ENCODE measurements at places on chromosomes 1 and 21.

- DNase-seq: no peak
Observed at GRCh38 chr1:18200136-18200717, 92.6 kb downstream of the IGSF21 start.

DNA sequence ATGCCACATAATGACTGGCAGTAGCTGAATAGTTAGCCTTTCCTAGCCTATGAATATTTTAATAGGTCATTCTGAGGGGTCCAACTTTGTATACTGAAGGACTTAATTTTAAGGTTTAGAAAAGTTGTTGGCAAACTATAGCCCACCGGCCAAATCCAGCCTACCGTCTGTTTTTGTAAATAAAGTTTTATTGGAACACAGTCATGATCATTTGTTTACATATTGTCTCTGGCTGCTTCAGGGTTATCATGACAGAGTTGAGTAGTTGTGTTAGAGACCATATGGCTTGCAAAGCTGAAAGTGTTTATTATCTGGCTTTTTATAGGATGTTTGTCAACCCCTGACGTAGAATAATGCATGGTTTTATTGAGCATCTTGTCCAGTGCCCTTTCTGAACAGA, 73.4 kb downstream of the NTMT2 start:
- DNase-seq: no peak

- no peak for DNase-seq
Observed at GRCh38 chr1:178648151-178648550, 76.9 kb upstream of the RALGPS2 start.

DNA sequence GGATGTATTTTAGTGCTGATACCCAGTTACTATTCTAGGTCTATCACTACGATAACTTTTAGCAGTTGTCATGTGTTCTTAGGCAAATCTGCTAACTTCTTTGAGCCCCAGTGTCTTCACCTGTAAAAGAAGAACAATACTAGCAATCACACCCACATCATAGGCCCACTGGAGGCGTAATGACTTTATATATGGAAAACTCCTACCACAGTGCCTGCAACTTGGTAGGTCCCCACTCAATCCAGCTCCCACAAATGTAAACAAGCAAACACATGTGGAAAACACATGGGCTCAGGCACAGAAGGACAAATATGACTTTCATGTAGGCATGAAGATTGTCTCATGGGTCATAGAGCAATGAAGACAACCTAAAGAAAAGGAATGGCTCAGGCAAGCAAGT, 115.8 kb downstream of the TBX19 start:
- DNase-seq: no peak

- DNase-seq: no peak
Observed at GRCh38 chr1:213596729-213597128, 391.0 kb upstream of the PROX1 start.

GRCh38 chr1:154697710-154698109, 89.7 kb upstream of the ADAR start:
- no peak for DNase-seq

GRCh38 chr1:226626577-226626956, 78.0 kb downstream of the STUM start:
- DNase-seq: no peak

DNA sequence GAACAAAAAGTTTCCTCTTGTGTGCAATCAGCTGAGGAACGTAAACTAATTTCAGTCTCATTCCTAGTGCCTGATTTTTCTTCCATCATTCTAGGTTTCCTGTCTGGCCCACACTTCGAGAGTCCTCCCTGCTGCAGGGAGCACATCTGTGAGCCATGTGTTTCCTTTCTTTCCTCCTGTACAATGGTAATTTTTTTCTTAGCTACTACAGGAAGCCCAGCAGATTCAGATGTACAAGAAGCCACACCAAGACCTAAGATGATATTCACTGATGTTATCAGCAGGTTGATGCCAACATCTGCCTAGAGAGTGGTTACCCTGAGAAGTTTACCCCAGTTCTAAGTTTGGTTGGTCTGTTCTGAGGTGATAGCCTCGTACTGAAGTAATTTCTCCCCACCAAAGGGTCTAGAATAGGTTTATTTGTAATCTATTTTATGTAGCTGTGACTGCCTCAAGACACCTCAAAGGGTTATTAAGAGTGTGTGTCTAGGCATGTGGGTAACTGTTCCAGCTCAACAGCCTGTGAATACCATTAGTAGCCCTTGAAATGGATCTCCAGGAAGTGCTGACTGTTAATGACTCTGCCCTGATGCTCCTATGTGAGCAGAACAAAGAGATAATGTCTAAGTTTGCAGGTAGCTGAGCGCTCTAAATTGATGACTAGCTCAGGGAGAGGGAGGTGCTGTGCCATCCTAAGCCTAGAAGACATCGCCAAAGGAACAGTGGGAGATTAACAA, 31.7 kb upstream of the CLDN14 start:
- DNase-seq: no peak

DNA sequence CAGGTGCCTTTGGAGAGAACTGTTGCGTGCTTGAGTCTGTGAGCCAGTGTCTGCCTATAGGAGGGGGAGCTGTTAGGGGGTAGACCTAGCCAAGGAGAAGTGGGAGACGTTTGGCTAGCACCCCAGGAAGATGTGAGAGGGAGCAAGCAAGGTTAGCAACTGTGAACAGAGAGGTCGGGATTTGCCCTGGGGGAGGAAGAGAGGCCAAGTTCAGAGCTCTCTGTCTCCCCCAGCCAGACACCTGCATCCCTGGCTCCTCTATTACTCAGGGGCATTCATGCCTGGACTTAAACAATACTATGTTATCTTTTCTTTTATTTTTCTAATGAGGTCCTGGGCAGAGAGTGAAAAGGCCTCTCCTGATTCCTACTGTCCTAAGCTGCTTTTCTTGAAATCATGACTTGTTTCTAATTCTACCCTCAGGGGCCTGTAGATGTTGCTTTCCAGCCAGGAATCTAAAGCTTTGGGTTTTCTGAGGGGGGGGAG, 2.4 kb downstream of the BTG2 start:
- no peak for DNase-seq

DNA sequence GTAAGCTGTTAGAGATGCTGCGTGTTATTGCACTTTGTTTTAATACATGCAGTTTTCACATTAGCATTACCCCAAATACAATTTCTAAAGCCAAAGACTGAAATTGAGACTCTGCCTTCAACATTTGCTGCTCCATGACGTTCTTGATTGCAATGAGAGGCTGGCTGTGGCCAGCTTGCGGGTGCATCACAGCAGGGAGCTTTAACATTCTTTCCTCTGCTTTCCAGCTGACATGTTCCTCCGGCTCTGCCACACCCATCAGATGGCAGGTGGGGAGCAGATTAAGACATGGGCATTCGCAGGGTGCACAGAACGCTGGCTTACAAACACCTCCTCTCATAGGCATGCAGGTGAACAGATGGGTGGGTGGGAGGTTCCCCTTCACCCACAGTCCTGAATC, 314.1 kb downstream of the DISC1 start:
- DNase-seq: no peak

DNA sequence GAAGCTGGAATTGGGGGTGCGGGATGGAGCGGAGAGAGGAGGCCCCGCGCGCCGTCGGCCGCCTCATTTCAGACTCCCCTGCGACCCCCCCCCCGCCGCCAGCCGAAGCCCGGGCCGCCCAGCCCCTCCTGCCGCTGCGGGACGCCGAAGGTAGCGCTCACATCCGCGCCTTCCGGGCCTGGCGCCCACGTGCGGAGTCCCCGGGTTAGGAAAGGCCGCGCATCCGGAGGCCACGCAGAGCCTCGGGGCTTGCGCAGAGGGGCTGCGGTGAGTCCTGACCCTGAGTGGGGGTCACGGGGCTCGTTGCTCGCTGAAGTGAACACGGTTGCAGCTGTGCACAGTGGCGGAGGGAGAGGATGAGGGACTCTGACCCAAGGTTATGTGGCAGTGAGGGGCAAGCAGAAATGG, 552 bp upstream of the ZNF496 start:
- DNase-seq: no peak

DNA sequence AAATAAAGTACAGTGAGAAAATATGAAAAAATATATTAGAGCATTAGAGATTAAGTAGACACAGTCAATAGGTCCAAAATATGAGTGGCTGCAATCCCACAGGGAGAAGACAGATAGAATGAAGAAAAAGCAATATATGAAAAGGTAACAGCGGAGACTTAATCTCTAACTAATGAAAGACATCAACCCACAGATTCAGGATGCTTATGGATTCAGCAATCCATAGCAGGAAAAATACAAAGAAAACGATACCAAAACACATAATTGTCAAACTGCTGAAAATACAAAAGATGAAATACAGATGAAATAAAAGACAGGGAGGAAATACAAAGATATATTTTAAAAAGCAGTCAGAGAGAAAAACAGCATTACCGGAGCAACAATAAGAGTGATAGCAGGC, 56.7 kb upstream of the SLFNL1 start:
- DNase-seq: no peak

DNA sequence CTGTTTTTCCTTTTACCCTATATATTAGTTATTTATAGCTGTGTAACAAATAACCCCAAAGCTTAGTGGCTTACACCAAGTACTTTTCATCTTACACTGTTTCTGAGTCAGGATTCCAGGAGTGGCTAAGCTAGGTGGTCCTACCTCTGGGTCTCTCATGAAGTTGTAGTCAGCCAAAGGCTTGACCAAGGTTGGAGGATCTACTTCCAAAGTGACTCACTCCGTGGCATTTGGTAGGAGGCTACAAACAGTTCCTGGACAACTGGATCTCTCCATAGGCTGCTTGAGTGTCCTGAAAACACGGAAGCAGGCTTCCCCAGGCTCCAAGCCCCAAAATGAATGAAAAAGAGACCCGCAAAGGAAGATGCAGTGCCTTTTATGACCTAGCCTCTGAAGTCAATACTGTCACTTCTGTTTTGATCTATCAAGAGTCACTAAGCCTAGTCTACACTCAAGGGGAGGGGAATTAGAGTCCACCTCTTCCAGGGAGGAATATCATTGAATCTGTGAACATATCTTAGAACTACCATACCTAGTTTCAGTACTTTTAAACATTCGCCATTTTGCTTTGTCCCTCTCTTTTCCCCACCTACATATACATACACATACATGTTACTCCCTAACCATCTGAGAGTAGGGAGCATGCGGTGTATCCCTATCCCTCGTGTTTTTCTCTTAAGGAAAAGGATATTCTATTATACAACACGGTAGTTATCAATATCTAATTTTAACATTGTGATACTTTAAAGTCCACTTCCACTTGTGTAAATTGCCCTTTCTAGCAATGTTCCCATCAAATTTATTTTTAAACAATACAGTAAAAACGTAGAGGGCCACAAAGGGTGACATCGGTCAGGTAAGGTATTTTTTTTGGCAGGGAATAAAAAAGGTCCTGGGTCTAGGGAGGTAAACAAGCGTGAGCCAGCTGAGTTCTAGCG, 67.2 kb downstream of the SLC35A3 start:
- no peak for DNase-seq

DNA sequence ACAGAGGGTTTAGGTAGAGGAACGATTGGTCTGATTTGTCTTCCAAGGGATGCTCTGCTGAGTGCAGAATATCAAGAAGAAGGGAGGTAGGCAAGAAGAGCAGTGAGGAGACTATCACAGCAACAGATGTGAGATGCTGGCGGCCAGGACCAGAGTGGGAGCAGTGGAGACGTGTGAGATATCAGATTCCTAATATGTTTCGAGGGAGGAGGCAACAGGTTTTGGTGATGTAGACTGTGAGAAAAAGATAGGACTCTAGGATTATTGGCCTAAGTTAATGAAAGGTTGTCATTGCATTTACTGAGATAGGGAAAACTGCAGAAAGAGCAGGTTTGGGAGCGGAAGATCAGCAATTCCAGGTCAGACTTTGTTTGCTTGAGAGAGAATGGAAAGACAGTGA, 182.9 kb downstream of the FMN2 start:
- DNase-seq: no peak

GRCh38 chr1:111789142-111789541, 33.4 kb downstream of the DDX20 start:
- DNase-seq: no peak

DNA sequence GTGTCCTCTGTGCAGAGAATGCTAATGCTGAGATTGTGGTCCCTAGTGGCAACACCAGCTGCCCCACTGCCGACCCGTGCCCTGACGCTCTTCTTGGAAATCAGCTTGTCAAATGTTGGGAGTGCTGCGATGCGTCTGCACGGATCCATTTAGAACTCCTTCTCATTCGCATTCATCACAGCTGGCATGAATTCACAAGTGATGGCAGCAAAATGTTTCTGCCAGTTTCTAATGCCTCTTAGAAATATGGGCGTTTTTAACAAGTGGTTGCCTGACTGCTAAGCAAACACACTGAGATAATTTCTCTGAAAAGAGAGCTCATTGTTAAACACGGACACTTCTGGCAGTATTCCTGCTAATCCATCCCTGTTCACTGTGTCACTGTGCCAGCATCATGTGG, 131.9 kb upstream of the KCNJ6 start:
- DNase-seq: peak; percentile 20

DNA sequence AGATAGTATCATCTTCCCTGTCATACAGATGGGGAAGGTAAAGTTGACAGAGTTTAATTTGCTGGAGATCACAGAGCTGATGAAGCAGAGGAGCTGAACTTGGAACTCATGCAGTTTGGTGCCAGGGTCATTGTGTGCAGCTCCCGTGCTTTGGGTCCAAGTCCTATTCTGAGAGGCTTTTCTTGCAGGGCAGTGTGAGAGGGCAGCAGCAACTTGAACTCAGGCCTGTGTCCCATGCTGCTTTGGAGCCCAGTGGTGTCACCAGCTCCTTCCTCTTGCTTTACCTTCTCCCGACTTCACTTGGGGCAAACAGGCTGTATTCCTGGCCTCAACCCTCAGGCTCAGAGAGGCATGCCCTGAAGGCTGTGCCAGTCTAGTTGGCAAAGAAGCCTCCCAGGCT, 24.7 kb downstream of the INAVA start:
- no peak for DNase-seq

GRCh38 chr1:93331412-93331811, 14.3 kb upstream of the DR1 start:
- DNase-seq: no peak

DNA sequence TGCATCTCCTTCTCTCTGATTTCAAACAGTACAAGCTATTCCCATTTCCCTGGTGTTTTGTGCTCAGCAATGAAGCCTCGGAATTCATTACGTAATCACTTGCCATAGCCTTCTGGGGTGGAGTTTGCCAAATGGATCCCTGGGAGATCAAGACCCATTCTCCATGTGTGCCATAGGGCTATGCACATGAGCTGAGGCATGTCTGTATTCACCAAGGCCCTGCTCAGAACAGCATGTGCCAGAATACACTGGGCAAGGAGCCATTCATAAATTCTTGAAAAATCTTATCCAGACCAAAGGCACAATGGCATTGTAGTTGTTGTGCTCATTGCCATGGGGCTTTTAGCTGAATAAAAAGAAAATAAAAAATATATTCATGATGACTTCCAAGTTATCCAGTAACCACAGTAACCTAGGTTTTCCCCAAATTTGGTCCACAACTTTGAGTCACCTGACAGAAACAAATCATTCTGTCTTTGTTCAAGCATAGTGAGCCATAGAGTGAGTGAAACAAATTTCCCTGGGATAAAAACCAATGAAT, 53.0 kb downstream of the CRB1 start:
- no peak for DNase-seq

Measured in NCI-H1436 treated with DMSO at 0.1 percent for 48 hours (cell line).